ENCODE measurements at places on chromosomes 12 and 14. TPM values are rescaled to one million over a fixed set of nuclear protein-coding genes. Genes with fewer than 3 reads are reported as not detected.

WNT1 gene
- total RNA-seq: not detected

FAIM2 gene
- 19.4 TPM for total RNA-seq

GUCY2C gene
- total RNA-seq: 0.74 TPM

SERPINA12 gene
- 8.6 TPM for total RNA-seq

TMEM121 gene
- 9.3 TPM for total RNA-seq

PMCH gene
- not detected for total RNA-seq

Measured in vagina (tissue), 2 donors.